ENCODE measurements at places on chromosomes 7 and 10.

DNA sequence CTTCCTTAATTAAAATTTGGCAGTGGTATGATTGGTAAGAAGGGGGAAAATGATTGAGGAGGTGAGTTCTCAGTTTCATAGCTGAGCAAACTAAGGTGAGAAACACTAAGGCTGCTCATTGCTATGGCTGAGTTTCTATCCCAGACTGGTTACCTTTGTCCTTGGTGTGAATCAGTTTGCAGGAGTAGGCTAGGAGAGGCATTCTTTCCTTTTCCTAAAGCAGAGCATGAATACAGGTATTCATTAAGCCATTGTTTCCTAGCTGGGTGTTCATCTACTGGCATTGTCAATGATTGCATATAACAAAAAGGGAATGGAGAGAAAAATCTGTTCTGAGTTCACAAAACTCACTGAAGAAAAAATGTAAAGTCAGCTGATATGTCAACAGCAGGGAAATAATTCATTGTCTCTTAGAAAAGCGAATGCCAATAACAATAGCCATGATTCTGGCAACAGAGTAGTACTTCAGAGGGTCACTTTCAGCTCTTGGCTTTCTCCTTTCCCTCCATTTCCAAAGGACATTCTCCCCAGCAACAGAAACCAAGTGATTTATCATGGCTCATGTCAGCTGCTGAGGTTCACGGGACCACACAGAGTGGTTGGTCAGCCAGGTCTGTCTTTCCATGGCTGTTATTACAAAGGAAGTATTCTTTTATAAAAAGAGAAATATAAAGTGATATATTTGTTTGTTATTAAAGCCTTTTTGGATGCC, 234.0 kb downstream of the BICC1 start:
- DNase-seq = peak; percentile 80

DNA sequence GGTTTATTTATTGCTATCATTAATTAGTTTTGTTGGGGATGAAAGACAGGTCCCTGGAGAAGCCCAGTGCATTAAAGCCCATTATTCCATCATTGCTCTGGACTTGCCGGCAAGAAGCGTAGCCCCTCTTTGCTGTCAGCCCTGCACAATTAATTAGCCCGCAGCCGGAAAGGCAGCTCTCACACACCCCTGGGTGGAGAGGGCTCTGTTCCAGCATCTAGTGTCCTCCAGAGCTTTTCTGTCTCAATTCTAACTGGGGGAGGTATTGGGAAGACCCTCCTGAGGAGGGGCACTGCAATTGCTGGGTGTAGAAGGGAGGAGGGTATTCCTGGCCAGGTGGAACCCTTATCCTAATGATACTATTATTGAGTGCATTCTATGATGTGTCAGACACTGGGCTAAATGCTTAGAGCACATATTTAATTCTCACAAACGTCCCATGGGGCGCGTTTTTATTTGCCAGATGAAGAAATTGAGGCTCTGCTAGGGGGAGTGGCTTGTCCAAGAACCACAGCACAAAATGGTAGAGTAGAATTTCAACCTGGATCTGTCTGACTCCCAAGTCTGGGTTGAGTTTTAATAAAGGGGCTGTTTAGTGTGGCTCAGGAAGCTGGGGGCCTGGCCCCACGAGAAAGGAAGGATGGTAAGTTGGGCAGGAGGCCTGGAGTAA, 148.1 kb upstream of the PCBD1 start:
- no peak for DNase-seq

GRCh38 chr7:156460858-156461627, 179.5 kb upstream of the RNF32 start:
- DNase-seq = no peak

DNA sequence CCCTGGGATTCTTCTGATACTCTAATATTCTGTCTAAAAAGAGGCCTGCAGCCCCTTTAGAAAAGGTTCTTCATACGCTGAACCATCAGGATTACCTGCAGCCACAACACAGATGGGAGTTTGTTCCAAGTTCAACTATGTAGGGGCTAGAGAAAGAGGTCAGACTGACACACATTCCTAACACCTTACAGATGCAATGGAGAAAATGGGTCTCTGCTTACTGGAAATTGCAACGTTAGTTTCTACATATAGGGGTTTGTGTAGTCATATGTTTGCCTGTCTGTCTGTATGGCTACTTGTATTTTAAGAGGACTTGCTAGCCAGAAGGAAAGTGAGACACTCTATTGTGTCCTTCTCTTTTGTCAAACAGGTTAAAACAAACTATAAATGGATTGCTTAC, 618.5 kb downstream of the INHBA start:
- DNase-seq = peak; percentile 64

DNA sequence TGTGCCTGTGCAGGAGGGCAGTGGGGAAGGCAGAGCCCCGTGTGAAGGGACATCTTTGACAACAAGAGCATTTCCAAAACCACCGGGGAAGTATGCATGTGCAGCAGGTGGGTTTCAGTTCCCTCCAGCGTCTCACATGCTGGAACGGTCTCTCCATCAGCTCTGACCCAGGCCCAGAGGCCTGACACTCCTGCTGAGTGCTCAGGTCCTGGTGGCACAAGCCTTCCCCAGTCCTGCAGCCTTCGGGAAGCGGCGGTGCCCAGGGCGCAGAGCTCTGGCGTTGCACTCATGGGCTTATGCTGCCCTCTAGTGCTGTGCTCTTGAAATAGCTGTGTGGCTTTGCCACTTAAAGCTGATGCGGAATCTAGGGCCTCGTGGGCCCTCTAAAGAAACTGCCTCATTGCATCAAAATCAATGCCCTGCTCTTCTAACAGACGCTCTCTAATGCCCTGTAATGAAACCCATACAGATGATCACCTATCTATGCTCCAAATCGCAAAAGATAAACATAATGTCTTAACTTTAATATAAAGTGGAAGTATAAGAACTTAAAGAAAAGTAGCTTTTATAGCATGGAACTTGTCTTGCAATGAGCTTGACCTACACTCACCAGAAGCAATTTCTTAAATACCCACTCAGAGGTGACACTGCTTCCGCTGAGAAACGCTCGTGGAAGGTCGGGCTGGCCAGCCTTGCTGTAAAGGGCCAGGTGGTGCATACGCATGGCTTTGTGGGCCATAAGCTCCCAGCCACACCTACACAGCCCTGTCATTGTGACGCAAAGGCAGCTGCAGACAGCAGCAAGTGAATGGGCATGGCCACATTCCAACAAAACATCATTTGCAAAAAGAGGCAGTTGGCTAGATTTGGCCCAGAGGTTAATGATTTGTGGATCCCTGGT, 38.6 kb downstream of the CLRN3 start:
- peak; percentile 32 for DNase-seq

Data from fibroblast of upper back skin (primary cell).